ENCODE measurements at places on chromosomes 1 and 21.

DNA sequence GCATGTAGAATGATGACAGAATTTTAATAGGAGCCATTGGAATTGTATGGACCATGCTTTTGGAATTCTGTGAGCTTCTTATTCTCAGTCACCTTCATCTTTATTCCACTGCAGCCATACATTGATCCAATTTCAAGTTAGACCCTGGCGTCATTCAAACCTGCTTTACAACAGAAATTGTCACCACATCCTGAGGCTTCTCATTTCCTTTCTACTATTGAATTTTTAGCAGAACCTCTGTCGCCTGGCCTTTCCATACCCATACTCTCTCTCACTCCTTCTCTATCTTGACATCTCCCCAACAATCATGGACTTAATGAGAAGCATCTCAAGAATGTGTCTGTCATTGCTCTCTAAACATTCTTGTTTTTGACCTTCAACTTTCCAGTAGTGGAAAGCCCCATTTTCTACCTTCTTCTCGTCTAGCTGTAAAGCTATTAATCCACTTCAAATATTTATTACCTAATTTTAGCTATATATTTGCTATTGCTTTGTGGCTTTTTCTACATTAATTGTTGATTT, 74.1 kb downstream of the CRB1 start:
- no peak for DNase-seq

DNA sequence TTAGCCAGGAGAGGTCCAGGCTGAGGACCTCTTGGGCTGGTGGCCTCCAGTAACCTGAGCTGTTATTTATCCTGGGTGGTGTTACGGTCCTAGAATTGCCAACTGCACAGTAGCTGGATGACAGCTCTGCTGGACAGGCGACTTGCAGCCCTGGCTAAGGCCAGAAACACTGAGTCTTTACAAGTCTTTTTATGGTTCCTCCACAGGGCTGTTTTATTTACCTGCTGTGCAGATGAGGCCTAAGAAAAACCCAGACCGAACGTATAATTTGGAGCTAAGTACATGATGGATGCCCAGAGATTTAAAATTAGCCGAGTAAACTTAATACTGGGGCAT, 30.4 kb upstream of the LRRC38 start:
- DNase-seq = no peak

DNA sequence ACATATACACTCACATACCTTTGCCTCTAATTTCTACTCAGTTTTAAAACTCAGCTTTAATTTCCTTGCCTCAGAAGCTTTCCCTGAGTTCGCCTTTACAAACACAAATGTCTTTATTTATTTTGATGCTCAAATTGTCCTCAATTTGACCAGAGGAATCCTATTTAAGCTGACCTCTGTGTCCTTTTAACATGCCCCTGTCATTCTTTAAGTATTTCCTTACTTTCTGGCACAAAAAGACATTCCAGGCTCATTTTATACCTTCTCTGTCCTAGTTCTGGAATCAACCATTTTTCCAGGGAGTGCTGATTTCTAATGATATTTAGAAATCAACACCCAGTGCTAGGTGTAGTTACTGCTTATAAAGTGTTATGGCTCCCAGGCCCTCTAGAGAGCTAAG, 82.5 kb downstream of the OSBPL9 start:
- no peak for DNase-seq

- no peak for DNase-seq
Measured at GRCh38 chr1:11946647-11947046, 12.1 kb downstream of the PLOD1 start.

GRCh38 chr1:32516402-32516801, 22.8 kb upstream of the ZBTB8A start:
- no peak for DNase-seq

Measured in stimulated activated CD4-positive, alpha-beta T cell treated with anti-CD3 and anti-CD28 coated beads, Interleukin-15, amount 100 ng/mL, for 1 hour (primary cell).